Neural progenitor cell (in vitro differentiated cells): ENCODE measurements at places on chromosomes 6 and 20.
A peak's percentile ranks its signal among the peaks of the same experiment; 100 is the strongest.

- DNase-seq = no peak
These were observed 40.3 kb downstream of the GPX5 start for GRCh38 chr6:28565823-28566526.

- no peak for DNase-seq
These were observed 122.3 kb downstream of the B3GAT2 start for GRCh38 chr6:70834520-70834919.

DNA sequence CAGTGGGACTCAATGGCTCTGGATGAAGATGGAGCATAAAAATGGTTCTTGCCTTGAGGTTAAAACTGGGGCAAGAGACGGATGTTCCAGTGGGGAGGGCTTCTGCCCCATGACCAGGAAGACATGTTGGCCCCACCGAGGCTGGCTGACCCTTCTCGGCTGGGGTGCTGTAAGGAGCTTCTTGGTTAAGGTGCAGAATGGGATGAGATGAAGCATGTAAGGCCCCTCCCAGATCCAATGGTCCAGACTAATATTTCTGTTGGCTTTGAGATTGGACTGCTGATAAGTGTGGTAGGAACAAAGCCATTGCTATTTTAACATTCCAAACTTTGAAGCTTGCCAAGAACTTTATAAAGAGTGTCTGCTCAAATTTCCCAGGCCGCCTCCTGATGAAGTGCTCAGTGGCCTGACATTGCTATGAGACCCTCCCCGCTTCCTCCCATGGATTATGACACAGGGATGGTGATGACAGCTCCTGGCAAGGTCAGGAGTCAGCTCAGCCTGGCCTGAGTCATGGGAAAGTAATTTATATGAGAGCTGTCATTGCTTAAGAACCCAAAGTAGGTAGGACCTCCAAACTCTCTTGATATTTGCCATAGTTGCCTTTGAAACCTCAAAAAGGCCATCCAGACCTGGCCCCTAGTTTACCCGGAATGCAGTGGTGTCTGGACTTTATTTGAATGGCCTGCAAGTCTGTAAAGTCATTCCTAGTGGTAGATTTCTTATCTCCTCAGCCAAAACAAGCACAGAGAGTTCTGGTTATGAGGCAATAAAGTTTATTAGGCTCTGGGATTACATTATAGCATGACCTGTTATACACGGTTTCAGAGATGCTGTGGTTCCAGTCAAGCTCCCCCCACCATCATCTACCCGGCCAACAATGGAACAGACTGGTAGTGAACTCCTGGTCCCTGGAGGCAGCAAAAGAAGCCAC, 55.2 kb downstream of the TGM2 start:
- DNase-seq = no peak

GRCh38 chr6:39178804-39179203, 50.5 kb downstream of the KCNK5 start:
- DNase-seq = no peak

- DNase-seq = peak; percentile 89
These were observed 1.6 kb upstream of the KIF16B start for GRCh38 chr20:16574656-16575355.

- no peak for DNase-seq
These were observed 86.5 kb downstream of the TRMT11 start for GRCh38 chr6:126072834-126073233.

DNA sequence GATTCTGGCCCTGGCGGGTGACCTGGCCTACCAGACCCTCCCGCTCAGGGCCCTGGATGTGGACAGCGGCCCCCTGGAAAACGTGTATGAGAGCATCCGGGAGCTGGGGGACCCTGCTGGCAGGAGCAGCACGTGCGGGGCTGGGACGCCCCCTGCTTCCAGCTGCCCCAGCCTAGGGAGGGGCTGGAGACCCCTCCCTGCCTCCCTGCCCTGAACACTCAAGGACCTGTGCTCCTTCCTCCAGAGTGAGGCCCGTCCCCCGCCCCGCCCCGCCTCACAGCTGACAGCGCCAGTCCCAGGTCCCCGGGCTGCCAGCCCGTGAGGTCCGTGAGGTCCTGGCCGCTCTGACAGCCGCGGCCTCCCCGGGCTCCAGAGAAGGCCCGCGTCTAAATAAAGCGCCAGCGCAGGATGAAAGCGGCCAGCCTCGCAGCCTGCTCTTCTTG, 868 bp upstream of the SLC2A4RG start:
- peak; percentile 90 for DNase-seq

- no peak for DNase-seq
These were observed 62.0 kb downstream of the CARMIL1 start for GRCh38 chr6:25341203-25341552.

GRCh38 chr6:93859971-93860370, 440.6 kb upstream of the EPHA7 start:
- peak; percentile 50 for DNase-seq

GRCh38 chr6:110547266-110547964, 71.0 kb upstream of the SLC22A16 start:
- no peak for DNase-seq

DNA sequence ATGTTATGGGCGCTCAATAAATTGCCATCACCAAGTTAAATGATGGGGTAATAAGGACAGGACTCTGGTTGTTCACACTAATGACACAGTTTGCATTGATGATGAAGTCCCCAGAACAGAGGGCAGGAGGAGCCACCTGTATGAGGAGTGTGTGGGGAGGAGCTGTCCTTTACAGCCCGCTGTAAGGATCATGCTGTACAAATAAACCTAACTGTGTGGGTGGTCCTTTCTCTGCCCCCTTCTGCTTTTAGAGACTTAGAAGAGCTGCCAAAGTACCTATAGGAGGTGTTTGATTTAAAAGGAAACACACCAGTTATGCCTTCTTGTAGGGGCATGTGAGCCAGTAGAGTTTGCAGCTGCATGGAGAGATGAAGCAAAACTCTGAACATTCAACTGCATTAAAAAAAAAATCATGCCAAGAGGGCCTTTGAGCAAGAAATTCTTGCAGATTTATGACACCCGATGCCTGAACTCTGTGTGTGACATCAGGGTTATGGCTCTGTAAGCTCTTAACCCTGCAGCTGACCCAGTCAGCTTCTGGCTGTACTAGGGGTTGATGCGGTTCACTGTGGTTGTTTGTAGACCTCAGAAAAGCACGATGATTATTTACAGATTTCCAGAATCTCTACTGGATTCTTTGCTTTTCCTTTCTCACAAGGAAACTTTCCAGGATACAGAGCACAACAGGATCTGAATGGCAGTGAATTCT, 67.4 kb downstream of the UST start:
- DNase-seq = no peak

DNA sequence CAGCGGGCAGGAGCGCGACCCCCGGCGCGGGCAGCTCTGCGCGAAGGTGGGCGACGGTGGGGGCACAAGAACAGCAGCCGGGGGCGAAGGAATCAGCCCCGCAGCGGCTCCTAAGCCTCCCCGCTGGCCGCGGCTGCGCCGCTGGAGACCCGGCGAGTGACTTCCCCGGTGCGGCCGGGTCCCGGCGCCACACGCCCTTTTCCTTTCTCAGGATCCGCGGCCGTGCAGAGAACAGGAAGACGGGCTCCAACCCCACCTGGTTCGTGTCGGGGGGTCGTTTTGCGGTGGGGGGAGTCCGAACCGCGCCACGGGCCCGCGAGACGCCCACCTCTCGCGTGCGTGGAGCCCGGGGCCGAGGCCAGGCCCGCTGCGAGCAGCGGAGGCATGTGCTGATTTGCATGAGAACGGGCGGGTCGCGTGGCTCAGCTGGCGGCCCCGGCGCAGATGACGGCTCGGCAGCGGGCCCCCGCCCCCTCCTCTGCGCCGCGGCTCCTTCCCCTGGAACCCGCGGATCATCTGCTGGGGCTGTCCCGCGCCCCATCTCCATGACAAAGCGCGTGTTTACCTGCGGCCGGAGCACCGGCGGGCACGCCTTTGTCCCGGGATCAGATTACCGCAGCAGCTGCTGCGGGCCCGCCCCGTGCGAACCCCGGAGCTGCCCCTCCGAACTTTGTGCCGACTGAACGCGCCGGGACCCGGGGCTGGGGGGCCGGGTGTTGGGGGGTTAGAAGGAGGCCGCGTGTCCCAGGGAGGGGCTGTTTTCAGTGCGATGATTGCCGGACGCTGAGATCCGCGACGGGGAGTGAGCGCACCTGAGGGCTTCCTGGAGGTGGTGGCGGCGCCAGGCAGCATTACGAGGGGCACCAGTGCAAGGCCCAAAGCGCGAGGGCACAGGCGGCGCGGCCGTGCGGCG, 4.9 kb upstream of the DLL1 start:
- peak; percentile 95 for DNase-seq

GRCh38 chr6:159762681-159763293, 942 bp downstream of the ACAT2 start:
- peak; percentile 28 for DNase-seq

DNA sequence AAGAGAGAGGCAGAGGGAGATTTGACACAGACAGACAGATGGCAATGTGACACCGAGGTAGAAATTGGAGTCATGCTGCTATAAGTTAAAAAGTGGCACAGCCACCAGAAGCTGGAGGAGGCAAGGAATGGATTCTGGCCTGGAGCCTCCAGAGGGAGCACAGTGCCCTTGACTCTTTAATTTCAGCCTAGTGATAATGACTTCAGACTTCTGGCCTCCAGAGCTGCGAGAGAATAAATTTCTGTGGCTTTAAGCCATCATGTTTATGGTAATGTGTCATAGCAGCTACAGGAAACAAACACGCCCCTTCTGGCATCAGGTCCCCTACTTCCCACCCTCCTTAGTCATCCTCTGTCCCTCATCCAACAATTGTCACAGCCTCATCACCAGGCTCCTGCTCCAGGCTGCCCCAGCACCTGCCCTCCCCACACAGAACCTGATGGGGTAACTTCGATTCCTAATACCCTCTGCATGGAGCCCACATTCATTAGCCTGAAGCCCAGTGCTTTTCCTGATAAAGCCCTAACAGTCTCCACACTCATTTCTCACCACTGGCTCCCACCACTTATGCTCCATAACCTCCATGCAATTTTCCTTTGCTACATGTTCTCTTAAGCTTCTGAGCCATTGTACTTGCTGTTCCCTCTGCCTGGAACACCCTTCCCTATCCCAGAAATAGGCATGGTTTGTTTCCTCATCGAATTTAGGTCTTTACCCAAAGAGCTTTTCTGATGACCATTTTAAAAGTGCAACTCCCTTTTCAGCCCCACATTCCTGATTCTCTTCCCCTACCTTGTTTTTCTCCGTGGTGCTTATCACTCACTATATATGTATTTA, 69.7 kb upstream of the TOX2 start:
- DNase-seq = no peak

DNA sequence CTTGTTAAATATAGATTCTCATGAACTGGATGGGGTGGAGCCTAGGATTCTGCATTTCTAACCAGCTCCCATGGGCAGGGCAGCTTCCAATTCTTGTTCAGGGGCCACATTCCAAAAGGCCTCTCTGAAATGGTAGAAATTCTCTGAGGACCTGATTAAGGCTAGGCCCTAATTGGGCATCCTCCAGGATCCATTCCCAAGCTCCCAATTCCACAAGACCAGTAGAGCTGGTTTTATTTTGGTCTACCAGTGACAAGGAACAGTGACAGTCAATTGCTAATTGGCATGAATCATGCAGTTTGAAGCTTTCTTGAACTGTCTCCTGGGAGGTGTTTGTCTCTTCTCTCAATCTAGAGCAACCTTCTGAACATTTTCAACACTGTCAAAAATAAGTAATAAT, 3.0 kb downstream of the THBD start:
- DNase-seq = no peak

DNA sequence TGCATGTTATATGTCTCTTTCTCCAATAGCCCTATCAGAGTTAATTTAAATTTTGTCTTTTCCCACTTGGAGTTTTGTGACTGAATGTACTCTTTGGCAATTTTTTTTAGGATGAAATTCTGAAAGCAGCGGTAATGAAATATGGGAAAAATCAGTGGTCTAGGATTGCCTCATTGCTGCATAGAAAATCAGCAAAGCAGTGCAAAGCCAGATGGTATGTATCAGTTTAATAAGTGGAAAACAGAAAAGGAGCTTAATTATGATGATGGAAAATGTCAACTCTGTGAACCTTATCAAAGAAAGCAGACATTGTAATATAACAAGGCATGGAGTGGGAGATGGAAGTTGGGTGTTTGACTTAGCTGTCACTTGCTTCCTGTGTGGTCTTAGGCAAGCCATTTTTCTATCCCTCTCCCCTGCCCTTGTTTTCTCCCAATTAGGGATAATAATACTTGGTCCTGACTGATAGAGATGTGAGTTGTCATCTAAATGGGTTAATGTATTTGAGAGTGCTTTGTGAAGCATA, 2.7 kb downstream of the CDC5L start:
- no peak for DNase-seq

DNA sequence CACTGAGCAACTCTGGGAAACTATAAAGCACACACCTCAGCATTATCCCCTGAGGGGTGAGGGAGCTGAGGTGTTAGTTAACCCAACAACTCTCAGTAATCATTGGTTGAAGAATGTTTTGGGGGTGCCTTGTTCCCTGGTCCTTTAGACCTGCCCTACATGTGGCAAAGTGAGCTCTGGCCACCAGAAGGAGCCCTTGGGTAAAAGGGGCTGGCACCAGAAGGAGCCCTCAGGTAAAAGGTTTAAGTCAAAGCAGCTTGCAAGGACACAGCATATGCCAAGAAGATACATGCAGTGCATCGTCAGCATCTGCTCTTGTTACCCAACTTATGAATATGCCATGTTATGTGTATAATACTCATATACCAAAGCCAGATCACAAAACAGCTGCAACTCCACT, 1081.7 kb downstream of the KIF16B start:
- peak; percentile 30 for DNase-seq

DNA sequence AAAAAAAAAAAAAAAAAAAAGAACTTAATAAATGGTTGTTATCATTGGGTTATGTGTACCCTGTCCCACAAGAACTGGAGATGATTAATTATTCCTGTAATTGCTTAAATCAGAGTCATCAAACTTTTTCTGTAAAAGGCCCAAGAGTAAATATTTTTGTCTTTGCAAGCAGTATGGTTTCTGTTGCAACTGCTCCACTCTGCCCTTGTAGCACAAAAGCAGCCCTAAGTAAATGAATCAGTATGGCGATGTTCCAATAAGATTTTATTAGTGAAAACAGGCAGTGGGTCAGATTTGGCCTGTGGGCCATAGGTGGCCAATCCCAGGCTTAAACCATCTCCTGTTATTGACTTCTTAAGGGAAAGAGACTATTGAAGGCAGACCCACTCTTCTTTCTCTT, 252.7 kb downstream of the TSHZ2 start:
- no peak for DNase-seq

GRCh38 chr6:167696296-167696695, 130.4 kb upstream of the AFDN start:
- no peak for DNase-seq

DNA sequence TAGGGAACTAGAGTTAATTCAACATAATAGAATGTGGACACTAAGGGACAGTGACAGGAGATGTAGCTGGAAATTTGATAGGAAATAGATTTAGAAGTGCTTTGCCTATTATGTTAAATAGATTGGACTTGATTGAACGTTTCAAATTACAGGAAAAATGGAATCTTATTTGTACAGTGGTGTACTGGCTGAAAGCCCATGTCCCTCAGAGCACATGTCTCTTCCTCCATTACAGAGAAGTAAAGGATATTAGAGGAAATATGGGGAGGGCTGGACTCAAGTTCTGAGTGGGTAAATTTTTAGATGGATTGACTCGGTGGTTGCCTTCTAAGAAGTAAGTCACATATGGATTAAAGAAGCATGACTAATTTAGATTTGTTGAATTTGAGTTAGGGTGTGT, 11.4 kb downstream of the PKIB start:
- no peak for DNase-seq

- DNase-seq = peak; percentile 22
These were observed 228.3 kb downstream of the ARHGAP18 start for GRCh38 chr6:129481706-129482105.

GRCh38 chr6:11262242-11262641, 29.8 kb upstream of the NEDD9 start:
- DNase-seq = no peak

- DNase-seq = no peak
These were observed 1.1 kb upstream of the ULBP1 start for GRCh38 chr6:149962461-149963211.

- no peak for DNase-seq
These were observed 486.5 kb downstream of the RFPL4B start for GRCh38 chr6:112833581-112834131.
